Sigmoid colon (tissue), 7 donors: ENCODE measurements at places on chromosomes 1 and 21. TPM values are rescaled to one million over a fixed set of nuclear protein-coding genes. Genes with fewer than 3 reads are reported as not detected.
A peak's percentile ranks its signal among the peaks of the same experiment; 100 is the strongest.

GRCh38 chr21:33360881-33361602 is 36.3 kb downstream of the IFNAR1 start:
- DNase-seq = peak; percentile 80

DNA sequence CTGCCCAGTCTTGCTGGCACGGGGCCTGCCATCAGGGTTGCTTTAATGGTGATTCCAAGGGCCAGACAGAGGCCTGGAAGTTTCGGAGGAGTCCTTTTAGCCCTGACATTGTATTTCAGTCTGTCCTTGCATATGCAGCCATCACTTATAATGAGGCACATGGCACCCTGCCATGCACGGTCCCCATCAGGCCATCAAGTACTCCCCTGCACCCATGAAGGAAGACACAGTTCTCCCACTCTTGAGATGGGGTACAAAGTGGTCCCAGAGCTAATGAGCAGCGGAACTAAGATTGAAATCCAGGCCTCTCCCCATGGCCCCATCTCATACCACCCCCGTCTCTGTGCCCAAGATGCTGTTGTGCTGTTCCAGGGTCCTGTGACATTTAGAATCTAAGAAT is 596.6 kb downstream of the PTPRU start:
- no peak for DNase-seq

Gene CNR2
- not detected for total RNA-seq

DNA sequence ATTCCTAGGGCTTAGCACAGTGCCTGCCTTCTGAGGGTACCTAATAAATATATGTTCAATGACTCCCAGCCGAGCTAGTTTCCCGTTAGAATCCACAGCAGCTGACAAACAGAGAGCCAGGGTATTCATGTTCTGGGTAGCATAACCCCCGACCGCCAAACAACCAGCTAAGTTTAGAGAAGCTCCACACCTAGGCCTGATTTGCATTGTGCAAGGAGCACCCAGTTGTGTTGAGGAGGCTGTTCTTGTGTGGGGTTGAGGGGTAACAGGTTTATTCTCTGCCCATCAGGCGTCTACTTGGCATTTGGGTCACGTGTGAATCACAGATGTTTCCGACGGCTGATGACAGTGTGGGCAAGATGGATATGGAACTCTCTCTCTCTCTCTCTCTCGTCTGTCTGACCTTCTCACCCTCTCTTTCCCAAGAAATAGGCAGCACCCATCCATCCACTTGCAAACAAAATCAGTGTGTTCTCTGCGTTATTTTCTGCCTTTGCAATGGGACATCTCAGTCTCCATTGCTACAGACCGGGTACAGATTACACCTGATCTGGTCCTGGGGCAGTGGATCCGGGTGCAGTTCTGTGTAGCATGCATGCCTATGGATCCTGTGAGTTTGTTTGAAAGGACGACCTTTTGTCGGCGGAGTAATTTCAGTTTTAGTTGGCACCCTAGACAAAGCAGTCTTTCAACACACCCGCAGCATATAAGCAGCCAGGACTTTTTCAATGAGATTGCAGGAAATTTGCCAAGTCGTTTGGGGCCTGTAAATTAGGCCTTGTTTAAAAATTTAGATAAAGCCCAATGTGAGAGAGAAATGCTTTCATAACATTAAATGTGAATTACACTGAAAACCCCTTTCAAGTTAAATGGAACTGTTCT is 29.4 kb downstream of the KAZN start:
- no peak for DNase-seq

DNA sequence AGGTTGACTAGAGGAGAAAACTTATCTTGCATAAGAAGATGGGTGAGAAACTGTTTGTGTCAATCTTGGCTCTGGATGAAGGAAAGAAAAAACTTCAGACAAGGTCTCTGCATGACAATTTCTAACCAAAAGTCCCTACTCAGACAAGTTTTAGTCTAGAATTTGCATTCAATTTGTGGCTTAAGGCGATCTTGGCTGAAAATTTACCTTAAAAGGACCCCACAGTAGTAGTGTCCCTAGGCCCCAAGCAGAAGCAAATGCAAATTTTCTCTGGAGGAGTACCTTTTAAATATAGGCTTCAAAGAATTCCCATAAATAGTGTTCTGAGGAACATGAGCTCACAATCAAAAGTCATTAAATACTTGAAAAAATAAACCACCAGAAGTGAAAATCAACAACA is 17.6 kb upstream of the TMEM125 start:
- no peak for DNase-seq

Gene DCST2
- 0.27 TPM for total RNA-seq
